ENCODE measurements at places on chromosomes 11 and 22. TPM values are rescaled to one million over a fixed set of nuclear protein-coding genes. Genes with fewer than 3 reads are reported as not detected.
A peak's percentile ranks its signal among the peaks of the same experiment; 100 is the strongest.

Gene CARD18
- polyA plus RNA-seq, result not detected

DNA sequence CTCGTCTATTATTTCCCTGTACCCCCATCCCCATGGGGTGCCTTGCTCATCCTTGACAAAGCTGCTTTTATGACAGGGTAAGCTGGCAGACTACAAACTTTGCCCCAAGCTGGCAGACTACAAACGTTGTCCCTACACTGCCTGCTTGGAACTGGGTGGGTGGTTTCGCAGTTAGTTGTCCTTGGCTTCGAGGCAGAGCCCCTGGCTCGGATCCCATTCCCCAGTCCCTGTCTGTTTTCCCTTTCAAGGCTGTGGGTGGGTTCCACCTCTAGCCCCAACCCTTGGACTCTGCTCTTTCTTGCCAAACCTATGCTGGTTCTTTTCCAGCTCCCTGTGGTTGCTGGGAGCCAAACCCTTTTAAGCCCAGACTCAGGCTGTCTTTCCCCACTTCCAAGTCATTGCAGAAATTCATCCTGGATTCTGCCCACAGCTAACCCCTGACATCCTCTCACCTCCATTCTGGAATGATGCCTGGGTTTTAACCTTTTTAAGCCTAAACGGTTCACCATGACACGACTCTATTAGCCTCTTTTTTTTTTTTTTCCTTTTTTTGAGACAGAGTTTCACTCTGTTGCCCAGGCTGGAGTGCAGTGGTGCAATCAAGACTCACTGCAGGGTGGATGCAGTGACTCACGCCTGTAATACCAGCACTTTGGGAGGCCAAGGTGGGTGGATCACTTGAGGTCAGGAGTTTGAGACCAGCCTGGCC, 9.2 kb upstream of the RBM14 start:
- H3K4me3 ChIP-seq, result no peak overlapping the region
- no peaks in the 10 kb centered on the region for H3K27me3 ChIP-seq
- H3K36me3 ChIP-seq, result peaks cover 31% of the 10 kb centered on the region
- H3K27ac ChIP-seq, result peak overlapping the region; percentile 16
- peak; percentile 79 for DNase-seq
- H3K4me1 ChIP-seq, result no peaks in the 10 kb centered on the region

DNA sequence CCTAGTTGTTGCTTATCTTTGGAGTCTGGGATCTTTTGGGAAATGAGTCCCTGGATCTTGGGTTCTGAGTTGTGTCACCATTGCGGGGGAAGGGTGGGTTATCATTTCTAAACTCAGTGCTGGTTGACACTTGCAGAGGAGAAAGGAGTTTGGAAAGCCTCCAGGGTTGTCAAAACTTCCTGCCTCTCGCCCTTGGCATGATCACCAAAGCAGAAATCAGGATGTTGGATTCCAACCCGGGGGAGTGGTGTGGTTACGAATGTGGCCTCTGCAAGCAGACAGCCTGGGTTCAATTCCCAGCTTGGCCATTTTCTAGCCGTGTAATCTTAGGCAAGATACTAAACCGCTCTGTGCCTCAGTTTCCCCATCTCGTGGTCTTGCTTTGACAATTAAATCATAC, 24.3 kb downstream of the CD6 start:
- H3K4me1 ChIP-seq, result no peaks in the 10 kb centered on the region
- no peak overlapping the region for H3K27ac ChIP-seq
- H3K27me3 ChIP-seq, result peaks cover 4% of the 10 kb centered on the region

DNA sequence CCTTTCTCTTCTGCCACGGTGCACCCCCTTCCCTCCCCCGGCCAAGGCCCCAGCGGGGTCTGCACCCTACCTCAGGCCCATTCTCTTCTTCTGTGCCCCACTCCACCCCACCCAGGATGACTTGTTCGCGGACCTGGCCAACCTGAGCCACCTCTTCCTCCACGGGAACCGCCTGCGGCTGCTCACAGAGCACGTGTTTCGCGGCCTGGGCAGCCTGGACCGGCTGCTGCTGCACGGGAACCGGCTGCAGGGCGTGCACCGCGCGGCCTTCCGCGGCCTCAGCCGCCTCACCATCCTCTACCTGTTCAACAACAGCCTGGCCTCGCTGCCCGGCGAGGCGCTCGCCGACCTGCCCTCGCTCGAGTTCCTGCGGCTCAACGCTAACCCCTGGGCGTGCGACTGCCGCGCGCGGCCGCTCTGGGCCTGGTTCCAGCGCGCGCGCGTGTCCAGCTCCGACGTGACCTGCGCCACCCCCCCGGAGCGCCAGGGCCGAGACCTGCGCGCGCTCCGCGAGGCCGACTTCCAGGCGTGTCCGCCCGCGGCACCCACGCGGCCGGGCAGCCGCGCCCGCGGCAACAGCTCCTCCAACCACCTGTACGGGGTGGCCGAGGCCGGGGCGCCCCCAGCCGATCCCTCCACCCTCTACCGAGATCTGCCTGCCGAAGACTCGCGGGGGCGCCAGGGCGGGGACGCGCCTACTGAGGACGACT, 15.9 kb downstream of the RTN4RL2 start:
- H3K27ac ChIP-seq, result peak overlapping the region; percentile 75
- H3K36me3 ChIP-seq, result no peaks in the 10 kb centered on the region
- no peaks in the 10 kb centered on the region for H3K27me3 ChIP-seq
- H3K4me1 ChIP-seq, result no peaks in the 10 kb centered on the region

Gene PYGM
- polyA plus RNA-seq, result 511 TPM

- H3K27ac ChIP-seq, result no peak overlapping the region
- no peaks in the 10 kb centered on the region for H3K4me1 ChIP-seq
- H3K27me3 ChIP-seq, result no peaks in the 10 kb centered on the region
- H3K36me3 ChIP-seq, result peaks cover 56% of the 10 kb centered on the region
Observed at GRCh38 chr11:102393272-102393730, 46.3 kb downstream of the BIRC2 start.

GRCh38 chr11:8335683-8336082, 72.0 kb upstream of the LMO1 start:
- H3K36me3 ChIP-seq, result no peaks in the 10 kb centered on the region
- no peaks in the 10 kb centered on the region for H3K27me3 ChIP-seq
- no peak overlapping the region for H3K4me3 ChIP-seq
- DNase-seq, result no peak

- H3K27me3 ChIP-seq, result no peaks in the 10 kb centered on the region
- no peaks in the 10 kb centered on the region for H3K36me3 ChIP-seq
- H3K4me3 ChIP-seq, result no peak overlapping the region
- DNase-seq, result no peak
Observed at GRCh38 chr11:71946144-71946571, 17.3 kb downstream of the RNF121 start.

- H3K4me1 ChIP-seq, result peaks cover 6% of the 10 kb centered on the region
- H3K27ac ChIP-seq, result no peak overlapping the region
- no peak overlapping the region for H3K4me3 ChIP-seq
- H3K27me3 ChIP-seq, result peaks cover 47% of the 10 kb centered on the region
- DNase-seq, result no peak
Observed at GRCh38 chr11:117799634-117800033, 2.6 kb upstream of the DSCAML1 start.

DNA sequence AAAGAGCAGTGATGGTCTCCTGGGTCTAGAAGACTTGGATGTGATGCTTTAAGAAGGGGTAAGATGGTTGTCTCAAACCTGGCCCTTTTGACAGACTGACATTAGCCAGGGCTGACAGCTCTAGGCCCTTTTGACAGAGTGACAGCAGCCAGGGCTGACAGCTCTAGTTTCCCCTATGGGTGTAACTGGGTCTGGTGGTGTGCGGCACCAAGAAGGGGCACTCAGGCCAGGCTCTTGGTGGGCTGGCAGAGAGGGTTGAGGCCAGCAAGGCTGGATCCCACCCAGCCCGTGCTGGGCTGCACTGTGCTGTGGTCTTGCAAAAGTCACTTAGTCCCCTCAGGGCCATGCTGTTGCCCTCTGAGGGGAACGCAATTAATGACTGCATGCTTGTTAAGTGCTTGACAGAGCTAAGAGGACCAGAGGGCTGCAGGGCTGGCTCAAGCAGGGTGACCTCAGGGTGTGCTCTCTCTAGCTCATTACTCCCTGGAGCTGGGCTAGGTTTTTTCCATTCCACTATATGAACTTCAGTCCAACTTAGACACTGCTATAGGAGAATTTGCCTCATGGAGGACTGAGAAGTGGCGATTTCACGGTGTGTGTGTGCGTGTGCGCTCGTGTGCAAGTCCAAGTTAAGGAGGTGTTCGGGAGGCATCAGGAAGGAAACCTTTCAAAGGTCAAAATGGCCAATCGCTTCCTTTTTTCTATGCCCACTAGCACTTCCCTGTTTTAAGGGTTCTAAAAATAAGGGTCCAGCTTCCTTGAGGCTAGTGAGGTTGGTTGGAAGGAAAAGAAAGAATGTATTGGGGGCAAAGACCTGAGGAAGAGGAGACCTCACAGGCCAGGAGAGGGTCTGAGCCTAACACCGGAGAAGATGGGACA, 4.4 kb downstream of the UBASH3B start:
- no peaks in the 10 kb centered on the region for H3K36me3 ChIP-seq
- no peak overlapping the region for H3K27ac ChIP-seq
- no peak for DNase-seq
- H3K4me3 ChIP-seq, result no peak overlapping the region
- H3K4me1 ChIP-seq, result peaks cover 4% of the 10 kb centered on the region

Gene MAPK8IP2
- polyA plus RNA-seq, result 0.15 TPM

- H3K4me3 ChIP-seq, result no peak overlapping the region
- no peak overlapping the region for H3K27ac ChIP-seq
- no peaks in the 10 kb centered on the region for H3K36me3 ChIP-seq
- no peak for DNase-seq
- H3K4me1 ChIP-seq, result no peaks in the 10 kb centered on the region
- no peaks in the 10 kb centered on the region for H3K27me3 ChIP-seq
Observed at GRCh38 chr11:133579165-133580031, 47.1 kb upstream of the OPCML start.

All from psoas muscle (tissue), 8 donors.